GM19239 (cell line): ENCODE measurements at places on chromosomes 13 and 19.
A peak's percentile ranks its signal among the peaks of the same experiment; 100 is the strongest.

- no peak for DNase-seq
Observed at GRCh38 chr19:42201489-42202289, 15.8 kb downstream of the DEDD2 start.

DNA sequence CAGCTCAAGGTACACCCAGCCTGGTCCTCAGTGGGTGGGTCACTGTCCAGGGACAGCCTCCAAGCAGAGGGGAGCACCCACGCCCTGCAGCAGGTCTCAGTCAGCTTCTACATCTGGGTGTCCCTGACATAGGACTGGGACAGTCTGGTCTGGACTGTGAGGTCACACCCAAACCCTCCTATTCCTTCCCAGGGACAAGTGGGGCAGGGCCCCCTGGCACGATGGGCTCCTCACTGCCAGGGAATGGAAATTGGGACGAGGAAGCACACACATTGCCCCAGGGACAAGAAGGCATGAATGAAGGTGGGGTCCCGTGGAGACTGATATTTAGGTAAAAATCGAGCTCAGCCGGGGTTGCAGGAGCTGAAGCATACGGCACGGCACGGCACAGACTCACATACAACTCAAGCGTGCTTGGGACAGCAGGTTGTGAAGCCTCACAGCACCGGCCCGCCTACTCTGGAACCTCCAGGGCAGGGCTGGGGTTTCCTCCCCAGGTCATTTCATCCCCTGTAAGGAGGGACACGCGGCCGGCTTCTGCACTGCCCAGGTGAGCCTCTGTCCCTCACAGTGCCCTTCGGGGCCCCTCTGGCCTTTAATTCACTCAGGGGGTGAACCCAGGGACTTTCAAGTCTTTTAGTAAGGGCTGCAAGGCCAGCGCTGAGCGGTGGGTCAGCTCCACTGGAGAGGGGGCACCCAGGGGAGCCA lies 3.5 kb downstream of the PNMA8B start:
- DNase-seq, result no peak

- no peak for DNase-seq
Observed at GRCh38 chr19:3250675-3251074, 26.2 kb downstream of the CELF5 start.

- peak; percentile 35 for DNase-seq
Observed at GRCh38 chr13:43933378-43933777, 53.7 kb downstream of the LACC1 start.

GRCh38 chr13:60090574-60090973 lies 73.2 kb downstream of the DIAPH3 start:
- no peak for DNase-seq

GRCh38 chr19:30183807-30184490 lies 188.2 kb upstream of the ZNF536 start:
- DNase-seq, result no peak

DNA sequence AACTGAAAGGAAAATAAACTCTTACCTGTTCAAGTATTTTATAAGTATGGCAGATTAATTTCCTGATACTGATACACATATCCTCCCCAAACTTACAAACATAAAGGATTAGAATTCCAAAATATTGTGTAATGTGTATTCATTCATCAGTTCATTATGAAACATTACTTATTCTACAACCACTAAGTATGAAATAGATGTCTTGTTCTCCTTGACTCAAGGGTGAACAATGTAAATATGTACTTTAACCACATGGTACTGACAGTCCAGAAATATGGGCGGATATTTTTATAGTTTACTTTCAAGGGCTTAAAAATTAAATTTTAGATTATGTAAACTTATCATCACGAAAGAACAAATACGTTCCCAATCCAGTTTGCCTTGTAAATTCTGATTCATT lies 334.0 kb downstream of the LIG4 start:
- no peak for DNase-seq

GRCh38 chr13:40158218-40158617 lies 502.8 kb downstream of the COG6 start:
- DNase-seq, result no peak

- no peak for DNase-seq
Observed at GRCh38 chr19:6465006-6465405, 935 bp downstream of the CRB3 start.

- DNase-seq, result no peak
Observed at GRCh38 chr19:35587321-35587720, 1.3 kb downstream of the PMIS2 start.

- DNase-seq, result peak; percentile 87
Observed at GRCh38 chr19:6736169-6736916, 1.0 kb downstream of the GPR108 start.

- no peak for DNase-seq
Observed at GRCh38 chr13:52751196-52751595, 11.6 kb upstream of the CNMD start.

- DNase-seq, result no peak
Observed at GRCh38 chr13:44411841-44412240, 38.2 kb downstream of the SERP2 start.

GRCh38 chr19:33040994-33041827 lies 23.5 kb downstream of the RHPN2 start:
- no peak for DNase-seq

DNA sequence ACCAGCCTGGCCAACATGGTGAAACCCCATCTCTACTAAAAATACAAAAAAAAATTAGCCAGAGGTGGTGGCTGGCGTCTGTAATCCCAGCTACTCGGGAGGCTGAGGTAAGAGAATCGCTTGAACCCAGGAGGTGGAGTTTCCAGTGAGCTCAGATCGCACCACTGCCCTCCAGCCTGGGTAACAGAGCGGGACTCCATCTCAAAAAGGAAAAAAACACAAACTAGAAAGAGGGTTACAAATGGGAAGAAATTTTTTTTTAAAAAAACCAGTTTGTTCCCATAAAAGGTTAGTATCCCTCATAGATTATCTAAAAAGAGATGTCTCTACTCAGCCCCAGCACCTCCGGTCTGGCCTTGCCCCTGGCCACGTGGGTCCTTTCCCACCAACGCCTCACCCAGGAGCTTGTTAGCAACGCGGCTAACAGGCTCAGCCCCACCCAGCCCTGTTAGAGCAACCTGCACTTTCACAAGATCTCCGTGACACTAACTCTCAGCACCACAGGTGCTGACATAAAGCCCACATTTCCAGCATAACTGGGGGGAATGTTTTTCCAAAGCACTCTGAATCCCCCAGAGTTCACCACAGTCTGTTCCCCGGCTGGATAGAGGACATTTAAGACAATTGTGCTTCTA lies 4.3 kb downstream of the DMKN start:
- DNase-seq, result peak; percentile 37

- DNase-seq, result peak; percentile 16
Observed at GRCh38 chr13:73090116-73090822, 31.5 kb downstream of the KLF5 start.

DNA sequence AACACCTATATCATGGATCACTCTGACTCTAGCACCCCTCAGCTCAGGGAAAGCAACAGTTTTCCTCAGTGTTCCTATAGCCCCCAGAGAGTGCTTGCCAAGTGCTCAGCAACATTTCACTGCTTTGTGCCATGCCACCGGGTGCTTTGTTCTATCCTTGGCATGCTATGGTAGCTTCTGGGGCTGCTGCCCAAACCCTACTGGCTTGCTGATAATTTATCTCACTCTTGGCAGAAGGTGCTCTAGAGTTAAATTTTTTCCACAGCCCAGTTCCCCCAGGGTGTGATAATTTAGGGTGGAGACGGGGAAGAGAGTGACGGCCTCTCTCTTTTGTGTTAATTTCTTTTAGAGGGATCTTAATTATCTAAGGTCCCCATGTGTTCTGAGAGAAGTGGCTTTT lies 12.6 kb upstream of the CSNK1A1L start:
- no peak for DNase-seq

- DNase-seq, result no peak
Observed at GRCh38 chr13:25874064-25874737, 177.6 kb downstream of the SHISA2 start.

GRCh38 chr13:67277581-67277980 lies 47.4 kb upstream of the PCDH9 start:
- DNase-seq, result no peak

DNA sequence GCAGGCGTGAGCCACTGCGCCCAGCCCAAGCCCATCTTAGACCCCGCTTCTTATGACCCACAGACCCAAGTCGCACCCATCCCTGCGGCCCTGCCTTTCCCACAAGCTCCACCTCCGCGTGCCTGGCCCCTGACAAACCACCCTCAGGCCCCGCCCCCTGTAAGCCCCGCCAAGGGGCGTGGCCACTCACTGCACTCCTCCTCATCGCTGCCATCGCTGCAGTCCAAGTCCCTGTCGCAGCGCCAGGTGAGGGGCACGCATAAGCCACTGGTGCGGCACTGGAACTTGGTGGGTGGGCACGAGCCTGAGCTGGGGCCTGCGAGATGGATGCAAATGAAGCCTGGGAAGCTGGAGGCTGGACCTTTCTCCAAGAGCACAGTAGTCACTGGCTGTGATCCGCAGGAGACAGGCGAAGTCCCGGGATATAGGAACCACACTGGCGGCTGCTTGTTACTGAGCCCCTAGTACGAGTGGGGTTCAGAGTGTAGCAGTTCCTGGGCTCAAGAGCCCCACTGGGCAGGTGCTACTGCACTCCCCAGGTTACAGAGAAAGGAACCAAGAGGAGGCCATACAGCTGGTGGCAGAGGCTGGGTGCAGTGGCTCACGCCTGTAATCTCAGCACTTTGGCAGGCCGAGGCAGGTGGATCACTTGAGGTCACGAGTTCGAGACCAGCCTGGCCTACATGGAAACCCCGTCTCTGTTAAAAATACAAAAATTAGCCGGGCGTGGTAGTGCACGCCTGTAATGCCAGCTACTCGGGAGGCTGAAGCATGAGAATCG lies 3.1 kb downstream of the CD320 start:
- DNase-seq, result no peak

DNA sequence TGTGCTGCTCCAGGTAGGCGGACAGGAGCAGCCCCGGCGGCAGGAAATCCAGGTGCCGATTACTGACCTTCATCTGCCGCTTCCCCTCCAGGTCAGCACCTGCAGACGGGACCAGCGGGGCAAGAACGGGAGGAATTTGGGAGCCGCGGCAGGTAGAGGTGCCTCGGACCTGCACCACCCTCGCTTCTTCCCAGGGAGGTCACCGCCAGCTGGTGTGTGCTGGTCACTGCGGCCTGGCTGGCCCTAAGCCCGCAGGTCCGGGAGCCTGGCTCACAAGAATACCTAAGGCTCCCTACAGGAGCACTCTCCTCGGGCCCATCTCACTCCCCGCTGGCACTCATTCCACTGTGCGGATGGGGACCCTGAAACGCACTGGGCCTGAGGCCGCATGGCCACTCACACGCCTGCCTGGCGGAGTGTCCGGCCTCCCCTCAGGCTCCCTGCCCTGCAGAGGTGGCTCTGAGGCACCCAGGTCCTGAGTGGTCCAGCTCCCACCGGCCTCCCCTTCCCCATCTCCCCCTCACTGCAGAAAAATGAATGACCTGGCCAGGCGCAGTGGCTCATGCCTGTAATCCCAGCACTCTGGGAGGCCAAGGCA lies 4.3 kb downstream of the RNU6-9 start:
- DNase-seq, result no peak

DNA sequence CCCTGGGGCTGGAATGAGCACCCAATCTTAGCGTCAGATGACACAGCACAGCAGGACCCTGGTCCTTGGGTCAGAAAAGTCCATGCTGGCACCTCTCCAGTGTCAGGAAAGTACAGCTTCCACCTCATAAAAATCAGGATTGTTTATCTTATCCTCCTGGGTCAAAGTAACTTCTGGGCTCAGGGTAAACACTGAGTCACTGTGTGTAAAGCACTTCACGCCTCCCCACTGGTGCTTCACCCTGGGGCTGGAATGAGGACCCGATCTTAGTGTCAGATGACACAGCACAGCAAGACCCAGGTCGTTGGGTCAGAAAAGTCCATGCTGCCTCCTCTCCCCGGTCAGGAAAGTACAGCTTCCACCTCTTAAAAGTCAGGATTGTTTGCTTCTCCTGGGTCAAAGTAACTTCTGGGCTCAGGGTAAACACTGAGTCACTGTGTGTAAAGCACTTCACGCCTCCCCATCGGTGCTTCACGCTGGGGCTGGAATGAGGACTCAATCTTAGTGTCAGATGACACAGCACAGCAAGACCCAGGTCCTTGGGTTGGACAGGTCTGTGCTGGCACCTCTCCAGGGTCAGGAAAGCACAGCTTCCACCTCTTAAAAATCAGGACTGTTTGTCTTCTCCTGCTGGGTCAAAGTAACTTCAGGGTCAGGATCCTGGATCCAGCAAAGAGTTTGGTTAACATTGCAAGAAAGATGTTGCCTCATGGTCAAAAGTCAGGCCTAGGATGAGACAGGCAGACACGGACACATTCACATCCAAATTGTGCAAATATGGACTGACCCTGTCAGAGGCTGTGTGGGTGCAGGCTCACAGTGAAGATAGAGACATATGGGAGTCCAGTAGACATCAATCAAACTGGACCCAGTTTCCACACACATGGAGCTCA lies 39.2 kb upstream of the CYP2A7 start:
- DNase-seq, result no peak

DNA sequence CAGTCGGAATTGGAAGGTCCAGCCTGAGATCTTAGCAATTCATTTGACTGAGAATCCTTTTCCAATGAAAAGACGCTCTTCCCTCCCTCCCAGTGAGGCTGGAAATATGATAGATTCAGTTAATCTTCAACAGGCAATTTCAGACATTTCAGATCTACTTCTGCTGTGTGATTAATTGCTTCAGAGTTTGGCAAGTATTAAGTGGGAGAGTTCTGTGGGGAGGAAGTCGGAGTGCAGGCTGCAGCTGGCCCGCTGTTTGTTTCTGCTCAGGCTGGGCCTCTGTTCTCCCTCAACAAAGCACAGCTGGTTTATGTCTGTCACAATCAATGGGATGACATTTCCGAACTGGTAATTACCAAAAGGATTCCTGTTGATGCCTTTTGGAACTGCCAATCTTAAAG lies 178.2 kb downstream of the NDFIP2 start:
- no peak for DNase-seq

DNA sequence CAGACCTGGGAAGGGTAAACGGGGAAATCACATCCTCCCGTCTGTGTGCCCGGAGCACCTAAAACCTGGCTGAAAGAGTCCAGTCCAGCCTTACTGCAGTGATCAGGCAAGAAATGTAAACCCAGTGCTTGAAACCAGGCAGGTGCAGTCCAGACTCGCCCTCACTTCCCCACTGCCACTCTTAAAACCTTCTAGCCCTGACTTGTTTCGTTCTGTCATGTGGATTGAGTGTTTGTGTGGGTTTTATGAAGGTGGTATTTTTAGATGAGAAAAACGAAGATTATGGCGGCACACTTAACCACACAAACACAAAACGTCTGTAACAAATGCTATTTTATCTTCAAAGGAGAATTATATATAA lies 839 bp upstream of the CKAP2 start:
- DNase-seq, result peak; percentile 17

- DNase-seq, result no peak
Observed at GRCh38 chr13:49444524-49445395, 686 bp downstream of the SETDB2 start.

GRCh38 chr19:54470991-54471782 lies 1.9 kb downstream of the CDC42EP5 start:
- no peak for DNase-seq
